ENCODE measurements at places on chromosomes 3 and 15. TPM values are rescaled to one million over a fixed set of nuclear protein-coding genes. Genes with fewer than 3 reads are reported as not detected.

DNA sequence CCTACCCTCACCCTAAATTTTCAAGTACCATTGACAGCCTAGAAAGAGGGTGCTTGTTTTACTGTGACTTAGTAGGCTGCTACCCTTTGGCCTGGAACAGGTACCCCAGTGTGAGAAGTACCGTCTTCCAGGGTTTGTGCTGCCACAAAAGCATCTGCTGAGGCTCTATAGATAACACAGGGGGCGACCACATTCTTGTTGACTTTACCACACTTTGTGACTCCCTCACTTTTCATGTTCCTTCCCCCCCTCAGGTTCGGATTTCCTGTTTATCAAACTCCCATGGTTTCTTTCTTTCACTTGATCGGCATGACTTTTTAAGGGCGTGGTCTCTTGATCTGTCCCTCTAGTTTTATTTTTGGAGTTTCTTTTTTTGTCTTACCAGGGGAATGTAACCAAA lies 23.5 kb downstream of the EXOG start:
- DNase-seq: no peak

GRCh38 chr15:89781055-89781454 lies 4.9 kb downstream of the MESP2 start:
- no peak for DNase-seq

Gene AQP9
- 3.3 TPM for total RNA-seq

Gene RTP3
- not detected for total RNA-seq

DNA sequence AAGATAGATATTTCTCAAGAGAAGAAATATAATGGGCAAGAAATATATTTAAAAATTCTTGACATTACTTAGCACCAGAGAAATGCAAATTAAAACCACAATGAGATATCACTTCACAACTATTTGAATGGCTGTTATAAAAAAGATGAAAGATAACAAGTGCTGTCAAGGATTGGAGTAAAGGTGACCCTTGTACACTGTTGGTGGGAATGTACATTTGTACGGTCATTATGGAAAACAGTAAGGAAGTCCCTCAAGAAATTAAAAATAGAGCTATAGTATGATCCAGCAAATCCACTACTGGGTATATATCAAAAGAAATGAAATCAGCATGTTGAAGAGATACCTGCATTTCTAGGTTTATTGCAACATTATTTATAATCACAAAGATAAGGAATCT lies 326.4 kb downstream of the GBE1 start:
- DNase-seq: no peak

Gene SIDT1
- total RNA-seq: 1.6 TPM

Measured in heart right ventricle (tissue), 16 donors.